ENCODE measurements at places on chromosomes 3 and 15.

GRCh38 chr3:12428126-12428525 lies 56.2 kb upstream of the TSEN2 start:
- no peak for DNase-seq

DNA sequence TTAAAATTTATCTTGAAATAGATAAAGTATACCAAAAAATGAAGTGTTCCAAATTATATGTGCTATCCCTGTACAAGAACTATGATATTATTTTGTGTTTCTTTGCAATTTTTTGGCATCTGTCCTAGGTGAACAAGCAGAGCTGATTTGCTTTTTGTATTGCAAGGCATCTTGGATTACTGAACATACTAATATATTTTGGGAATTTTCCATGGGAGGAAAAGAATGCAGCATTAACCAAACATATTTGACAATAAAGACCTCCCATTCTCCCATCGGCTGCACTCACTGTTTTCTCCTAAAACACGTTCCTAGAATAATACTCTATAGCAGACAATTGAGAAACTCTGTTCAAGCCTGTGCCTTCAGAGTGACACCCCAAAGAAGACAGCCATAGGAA lies 265.1 kb upstream of the ALCAM start:
- no peak for DNase-seq

DNA sequence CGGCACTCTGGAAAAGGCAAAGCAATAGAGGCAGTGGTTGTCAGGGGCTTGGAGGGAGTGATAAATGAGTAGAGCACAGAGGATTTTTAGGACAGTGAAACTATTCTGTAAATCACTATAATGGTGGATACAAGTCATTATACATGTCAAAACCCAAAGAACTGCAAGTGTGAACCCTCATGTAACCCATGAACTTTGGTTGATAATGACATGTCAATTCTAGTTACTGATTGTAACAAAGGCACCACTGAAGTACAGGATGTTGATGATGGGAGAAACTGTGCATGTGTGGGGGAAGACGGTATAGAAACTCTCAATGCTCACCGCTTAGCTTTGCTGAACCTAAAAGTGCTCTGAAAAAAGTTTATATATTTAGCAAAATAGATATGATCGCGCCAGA lies 36.0 kb downstream of the BTLA start:
- no peak for DNase-seq

DNA sequence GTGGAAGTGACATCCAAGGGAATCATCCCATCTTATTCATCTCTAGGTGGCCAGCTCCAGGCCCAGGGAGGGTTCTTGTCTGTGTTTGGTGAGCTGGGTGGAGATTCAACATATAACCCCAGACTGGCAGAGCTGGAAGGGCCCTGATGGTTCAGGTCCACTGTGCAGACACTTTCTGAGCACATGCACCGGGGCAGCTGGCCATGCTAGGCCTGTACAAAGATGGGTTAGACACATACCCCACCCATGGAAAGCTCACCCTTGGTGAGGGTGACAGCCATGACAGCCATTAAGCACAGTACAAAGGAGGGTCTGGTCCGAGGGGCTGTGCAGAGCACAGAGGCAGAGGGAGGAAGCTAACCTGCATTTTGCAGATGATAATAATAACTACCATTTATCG lies 100.4 kb downstream of the CORO2B start:
- no peak for DNase-seq

DNA sequence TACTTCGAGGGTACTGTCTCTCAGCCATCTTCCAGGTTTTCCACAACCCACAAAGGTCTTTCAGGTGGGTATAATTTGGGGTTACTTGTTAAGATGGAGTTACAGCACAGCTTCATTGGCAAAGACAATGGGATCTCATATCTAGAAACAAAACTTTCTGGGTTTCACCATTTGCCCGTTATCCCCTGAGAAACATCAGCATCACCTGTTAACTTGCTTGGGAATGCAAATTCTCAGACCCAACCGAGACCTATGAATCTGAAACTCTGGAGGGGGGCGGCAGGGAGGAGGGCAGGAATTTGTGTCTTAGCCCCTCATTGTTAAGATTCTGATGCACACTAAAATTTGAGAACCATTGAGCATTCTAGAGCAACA lies 176.4 kb downstream of the TNIK start:
- no peak for DNase-seq

- DNase-seq, result no peak
Observed at GRCh38 chr3:119403201-119403600, 60.2 kb downstream of the TMEM39A start.

Data from BJ (cell line).